Cerebellar cortex (tissue), 1 donor: ENCODE measurements at places on chromosomes 3 and 15.
A peak's percentile ranks its signal among the peaks of the same experiment; 100 is the strongest.

- no peak for DNase-seq
These were observed 79.7 kb upstream of the SNRK start for GRCh38 chr3:43206632-43207031.

GRCh38 chr15:81049835-81050234 is 49.1 kb downstream of the TLNRD1 start:
- peak; percentile 85 for DNase-seq

- DNase-seq, result peak; percentile 65
These were observed 30.3 kb downstream of the CDC25A start for GRCh38 chr3:48157950-48158376.

- peak; percentile 25 for DNase-seq
These were observed 21.9 kb downstream of the GABRA5 start for GRCh38 chr15:26888761-26889160.

- no peak for DNase-seq
These were observed 59.6 kb downstream of the ATP10A start for GRCh38 chr15:25803541-25803940.

DNA sequence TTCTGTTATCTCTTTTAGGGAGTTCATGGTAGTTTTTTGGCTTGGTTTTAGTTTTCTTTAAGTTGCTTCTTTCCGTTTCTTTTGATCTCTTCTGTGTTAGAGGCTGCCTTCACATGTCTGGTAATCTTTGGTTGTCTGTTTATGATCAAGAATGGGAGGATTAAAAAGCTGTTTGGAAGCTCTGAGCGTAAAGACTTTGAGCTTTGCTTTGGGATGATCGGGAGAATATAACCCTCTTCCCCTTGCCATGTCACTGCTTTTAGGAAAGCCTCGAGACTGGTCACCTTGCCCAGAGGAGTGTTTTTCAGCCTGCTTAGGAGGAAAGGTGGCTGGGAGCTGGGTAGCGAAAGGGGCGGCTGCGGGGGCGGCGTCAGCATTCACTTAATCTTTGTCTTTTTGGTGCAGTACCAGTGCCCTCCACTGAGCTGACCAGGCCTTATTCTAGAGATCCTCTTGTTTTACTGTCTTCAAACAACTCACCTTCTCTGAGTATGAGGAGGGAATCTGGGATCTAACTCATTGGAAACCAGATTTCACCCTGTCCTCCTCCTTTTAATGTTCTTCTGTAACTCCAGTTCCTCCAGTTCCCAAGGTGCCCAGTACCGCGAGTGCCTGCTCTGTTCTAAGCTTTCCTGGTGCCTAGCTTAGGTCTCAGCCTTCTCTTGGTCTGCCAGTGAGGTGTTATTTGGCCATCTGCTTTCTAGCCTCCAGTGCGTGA is 15.5 kb downstream of the TATDN2 start:
- DNase-seq, result peak; percentile 46

GRCh38 chr15:40340740-40341400 is at the start of gene CCDC9B:
CCDC9B (minus strand) TSS chr15:40340939; CDS start chr15:40340819, 120 bp downstream.
- no peak for DNase-seq

DNA sequence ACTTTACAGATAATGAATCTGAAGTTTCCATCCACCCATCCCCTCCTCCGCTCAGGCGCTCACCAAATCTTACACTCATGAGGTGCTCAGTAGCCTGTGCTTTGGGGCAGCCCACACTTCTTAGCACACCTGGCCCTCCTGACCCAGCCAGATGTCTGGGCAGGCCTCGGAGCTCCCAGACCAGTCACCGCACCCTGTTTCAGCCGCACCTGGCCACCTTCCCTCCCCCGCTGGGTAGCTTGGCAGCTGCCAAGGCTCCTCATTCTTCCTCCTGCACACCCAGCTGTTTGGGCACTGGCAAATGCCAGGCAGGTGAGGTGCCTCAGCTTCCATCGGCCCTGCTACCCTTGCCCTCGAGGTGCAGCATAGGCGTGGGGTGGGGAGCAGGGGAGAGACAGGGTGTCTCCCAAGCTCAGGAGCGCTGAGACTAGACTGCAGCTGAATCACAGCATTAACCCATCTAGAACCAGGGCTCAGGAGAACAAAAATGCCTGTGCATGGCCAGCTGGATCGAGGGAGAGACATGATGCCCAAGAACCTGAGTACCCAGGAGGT is 45.8 kb downstream of the CDC25A start:
- DNase-seq, result no peak

DNA sequence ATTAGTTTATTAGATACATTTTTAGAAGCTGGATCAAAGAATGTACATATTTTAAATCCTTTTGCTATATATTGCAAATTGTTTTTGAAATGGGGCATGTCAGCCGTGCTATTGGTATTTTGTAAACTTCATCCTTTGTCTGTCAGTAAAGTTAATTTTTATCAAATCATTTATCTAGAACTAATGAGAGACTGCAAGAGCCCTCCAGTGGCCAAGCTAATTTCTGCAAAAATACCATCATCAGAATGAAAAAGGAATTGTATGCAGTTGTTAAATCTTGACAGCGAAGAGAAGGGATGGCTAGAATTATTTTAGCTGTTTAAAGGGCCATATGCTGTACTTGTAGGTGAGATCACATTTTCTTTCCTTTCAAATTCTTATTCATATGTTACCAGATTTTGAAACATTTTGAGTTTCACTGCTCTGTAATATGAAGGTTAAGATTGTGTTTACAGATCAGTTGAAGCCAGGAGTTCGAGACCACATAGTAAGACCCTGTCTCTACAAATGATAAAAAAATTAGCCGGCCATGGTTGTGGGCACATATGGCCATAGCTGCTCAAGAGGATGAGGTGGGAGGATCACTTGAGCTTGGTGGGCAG is 8.1 kb upstream of the CLDN11 start:
- DNase-seq, result peak; percentile 30

GRCh38 chr3:139355891-139356290 is 12.1 kb downstream of the MRPS22 start:
- DNase-seq, result no peak

DNA sequence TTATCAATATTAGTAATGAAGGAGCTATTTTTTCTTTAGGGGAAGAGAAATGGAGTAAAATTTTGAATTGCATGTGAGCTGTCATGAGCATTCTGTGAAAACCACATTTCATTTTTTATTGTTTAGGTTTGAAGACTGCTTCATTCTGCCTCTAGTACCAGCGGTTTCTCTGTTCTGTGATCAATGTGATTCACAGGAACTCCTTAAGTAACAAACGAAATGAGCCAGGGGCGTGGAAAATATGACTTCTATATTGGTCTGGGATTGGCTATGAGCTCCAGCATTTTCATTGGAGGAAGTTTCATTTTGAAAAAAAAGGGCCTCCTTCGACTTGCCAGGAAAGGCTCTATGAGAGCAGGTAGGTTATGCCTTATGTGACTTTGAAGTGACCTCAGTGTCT is 13.0 kb downstream of the NIPA2 start:
- no peak for DNase-seq

DNA sequence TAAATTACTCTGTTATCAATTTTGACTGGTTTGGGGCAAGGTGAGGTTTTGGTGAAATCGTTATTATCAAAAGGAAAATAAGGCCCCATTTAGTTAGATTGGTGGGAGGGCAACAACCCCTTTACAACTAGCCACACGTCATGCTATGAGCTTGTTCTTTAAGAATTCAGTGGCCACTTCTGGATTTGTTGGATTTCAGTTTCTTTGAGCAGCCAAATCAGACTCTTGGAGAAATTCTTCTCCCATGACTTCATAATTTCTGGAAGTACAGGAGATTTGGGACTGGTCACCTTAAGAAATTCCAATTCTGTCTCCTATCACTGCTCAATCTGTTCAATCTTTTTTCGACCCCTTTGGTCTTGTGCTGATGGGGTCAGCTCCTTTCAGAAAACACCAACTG is 14.8 kb upstream of the WNT5A start:
- no peak for DNase-seq

GRCh38 chr15:51444807-51445206 is 103.4 kb downstream of the GLDN start:
- DNase-seq, result no peak
